HCT116 (cell line): ENCODE measurements at places on chromosomes 13 and 19. TPM values are rescaled to one million over a fixed set of nuclear protein-coding genes. Genes with fewer than 3 reads are reported as not detected.

Gene RGCC
- 3.2 TPM for total RNA-seq

DNA sequence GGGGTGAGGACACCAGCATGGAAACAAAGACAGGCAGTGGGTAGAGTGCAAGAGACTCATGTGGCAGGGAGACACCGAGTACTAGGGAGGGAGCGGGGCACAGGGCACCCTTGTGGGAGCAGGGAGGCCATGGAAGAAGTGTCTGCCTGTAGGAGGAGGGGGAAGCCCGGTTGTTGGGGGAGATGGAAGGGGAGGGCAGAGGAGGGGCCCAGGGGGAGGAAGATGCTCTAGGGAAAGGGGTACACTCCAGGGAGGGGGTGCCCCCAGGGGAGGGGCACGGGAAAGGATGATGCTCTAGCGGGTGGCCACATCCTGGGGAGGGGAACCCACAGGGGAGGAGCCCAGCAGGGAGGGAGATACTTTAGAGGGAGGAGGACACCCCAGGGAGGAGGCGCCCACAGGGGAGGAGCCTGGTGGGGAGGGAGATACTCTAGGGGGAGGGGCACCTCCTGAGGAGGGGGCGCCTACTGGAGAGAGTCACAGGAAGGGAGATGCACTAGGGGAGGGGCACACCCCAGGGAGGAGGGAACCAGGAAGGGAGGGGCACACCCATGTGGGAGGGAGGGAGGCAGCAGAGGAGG is 24.9 kb downstream of the CPAMD8 start:
- H3K27me3 ChIP-seq: no peaks in the 10 kb centered on the region
- H3K27ac ChIP-seq: no peak overlapping the region
- H3K4me1 ChIP-seq: no peaks in the 10 kb centered on the region
- no peaks in the 10 kb centered on the region for H3K36me3 ChIP-seq

- peaks cover 8% of the 10 kb centered on the region for H3K4me1 ChIP-seq
- no peak for DNase-seq
- H3K27me3 ChIP-seq: no peaks in the 10 kb centered on the region
- 0 out of 2 replicates have a peak, but pooled peaks cover 3% of the 10 kb centered on the region for H3K36me3 ChIP-seq
These were observed 6.2 kb downstream of the UBAC2 start for GRCh38 chr13:99206873-99207272.

- H3K36me3 ChIP-seq: no peaks in the 10 kb centered on the region
- peak overlapping the region; percentile 77 for H3K4me3 ChIP-seq
- H3K27ac ChIP-seq: peak overlapping the region; percentile 91
- peaks cover 39% of the 10 kb centered on the region for H3K4me1 ChIP-seq
These were observed 902 bp upstream of the ZNF428 start for GRCh38 chr19:43620061-43621001.

DNA sequence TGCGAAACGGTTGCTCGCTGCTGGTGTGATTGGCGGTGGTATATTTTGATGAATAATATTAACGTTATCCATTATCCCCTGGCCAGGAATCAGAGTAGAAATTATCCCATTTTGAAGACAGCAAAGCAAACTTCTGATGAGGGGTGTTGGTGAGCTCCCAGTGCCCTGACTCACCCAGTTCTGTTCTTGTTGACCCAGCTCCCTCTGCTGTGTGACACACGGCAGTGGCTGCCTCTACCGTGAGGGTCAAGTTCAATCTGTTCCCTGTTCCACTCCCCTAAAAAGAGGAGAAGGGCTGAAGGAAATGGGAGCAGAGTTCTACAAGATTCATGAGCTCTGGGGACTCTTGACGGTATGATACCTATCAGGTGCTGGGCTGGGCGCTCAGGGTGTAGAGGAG is 2.0 kb downstream of the CAMSAP3 start:
- no peak for DNase-seq
- H3K27me3 ChIP-seq: no peaks in the 10 kb centered on the region
- H3K4me3 ChIP-seq: no peak overlapping the region
- no peaks in the 10 kb centered on the region for H3K36me3 ChIP-seq
- H3K27ac ChIP-seq: no peak overlapping the region

Gene CALR3
- not detected for total RNA-seq

DNA sequence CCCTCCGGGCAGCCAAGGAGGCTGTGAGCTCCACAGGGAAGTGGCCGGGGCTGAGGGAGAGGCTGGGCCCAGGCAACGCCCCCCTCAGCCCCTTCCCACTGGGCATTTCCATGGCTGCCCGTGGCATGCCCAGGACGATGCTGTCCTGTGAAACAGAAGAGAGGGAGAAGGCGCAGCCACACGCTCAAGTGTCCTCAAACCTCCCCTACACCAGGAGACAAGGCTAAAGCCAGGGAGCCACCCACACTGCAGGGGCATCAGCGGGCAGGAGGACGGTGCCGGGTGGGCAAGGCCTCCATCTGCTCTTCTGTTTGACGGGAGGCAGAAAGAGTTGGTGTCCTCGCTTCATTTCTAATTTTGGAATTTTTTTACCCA is 14.2 kb upstream of the PROZ start:
- no peaks in the 10 kb centered on the region for H3K4me1 ChIP-seq
- no peak overlapping the region for H3K27ac ChIP-seq
- no peaks in the 10 kb centered on the region for H3K36me3 ChIP-seq
- H3K4me3 ChIP-seq: no peak overlapping the region
- no peak for DNase-seq

Gene SLITRK6
- total RNA-seq: not detected

DNA sequence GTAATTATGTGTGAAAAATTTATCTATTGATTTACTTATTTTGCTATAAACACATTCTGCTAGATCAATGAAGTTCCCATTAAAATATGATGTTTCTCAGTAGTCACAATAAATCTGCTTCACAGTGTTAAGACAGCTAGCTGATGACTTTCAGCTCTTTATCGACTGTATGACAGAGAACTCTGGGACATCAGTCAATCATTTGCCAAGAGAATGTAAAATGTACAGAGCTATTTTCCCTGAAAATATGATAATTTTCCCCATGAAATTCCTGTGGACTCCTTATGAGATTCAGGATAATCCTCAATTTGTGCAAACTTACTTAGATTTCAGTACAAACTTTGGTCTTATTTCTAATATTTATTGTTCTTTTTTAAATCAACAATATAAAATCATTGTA is 430.5 kb downstream of the SLITRK6 start:
- H3K27me3 ChIP-seq: no peaks in the 10 kb centered on the region
- H3K4me1 ChIP-seq: no peaks in the 10 kb centered on the region
- DNase-seq: no peak
- H3K4me3 ChIP-seq: no peak overlapping the region

DNA sequence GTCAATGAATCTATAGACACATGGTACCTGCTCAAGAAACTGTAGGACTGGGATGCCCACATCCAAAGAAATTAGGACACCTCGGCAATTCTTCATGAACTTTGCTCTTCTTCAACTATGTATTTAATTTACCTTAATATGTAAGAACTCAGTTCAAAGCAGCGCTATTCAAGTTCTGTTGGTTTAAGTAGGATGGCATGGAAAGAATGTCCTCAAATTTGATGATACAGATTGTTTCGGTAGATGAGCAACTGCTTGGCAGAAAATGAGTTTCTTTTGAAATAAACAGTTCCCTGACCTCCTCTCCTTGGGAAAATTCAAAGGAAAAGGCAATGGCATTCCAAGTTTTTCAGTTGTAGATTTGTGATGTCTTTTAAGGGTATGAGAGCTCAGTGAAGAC is 36.7 kb downstream of the FGF9 start:
- no peaks in the 10 kb centered on the region for H3K27me3 ChIP-seq
- no peaks in the 10 kb centered on the region for H3K4me1 ChIP-seq
- H3K27ac ChIP-seq: no peak overlapping the region
- no peak for DNase-seq
- H3K4me3 ChIP-seq: no peak overlapping the region

- DNase-seq: no peak
- no peak overlapping the region for H3K4me3 ChIP-seq
- peaks cover 17% of the 10 kb centered on the region for H3K4me1 ChIP-seq
- H3K27ac ChIP-seq: no peak overlapping the region
These were observed 80.4 kb downstream of the LRCH1 start for GRCh38 chr13:46633416-46633815.

Gene PDX1
- 1.7 TPM for total RNA-seq

GRCh38 chr13:100211016-100211710 is 122.3 kb downstream of the PCCA start:
- H3K36me3 ChIP-seq: no peaks in the 10 kb centered on the region
- no peak overlapping the region for H3K4me3 ChIP-seq
- H3K4me1 ChIP-seq: peaks cover 53% of the 10 kb centered on the region
- H3K27me3 ChIP-seq: no peaks in the 10 kb centered on the region
- DNase-seq: no peak

Gene ZSCAN22
- total RNA-seq: 4.6 TPM

DNA sequence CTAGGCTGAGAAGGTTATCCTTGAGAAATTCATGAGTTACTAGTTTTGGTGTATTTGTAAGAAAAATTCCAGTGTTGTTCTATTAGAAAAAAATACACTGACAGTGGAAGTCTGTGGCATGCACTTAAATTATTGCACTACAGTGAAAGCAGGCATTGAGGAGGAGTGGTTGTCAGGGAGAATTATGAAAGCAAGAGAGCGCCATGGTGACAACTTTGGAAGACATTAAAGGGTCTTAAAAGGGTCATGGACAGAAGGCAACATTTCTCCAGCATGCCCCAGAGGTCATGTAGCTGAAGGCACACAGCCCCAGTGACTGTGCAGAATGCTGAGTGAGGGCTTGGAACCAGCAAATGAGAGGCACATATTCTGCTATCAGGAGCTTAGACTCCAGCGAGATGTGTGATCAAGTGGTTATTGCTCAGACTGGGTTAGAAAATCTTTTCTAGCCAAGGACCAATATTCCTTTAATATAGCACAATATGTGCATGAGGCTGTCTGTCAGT is 292.7 kb downstream of the OLFM4 start:
- H3K4me1 ChIP-seq: no peaks in the 10 kb centered on the region
- H3K27me3 ChIP-seq: no peaks in the 10 kb centered on the region
- no peak for DNase-seq
- H3K4me3 ChIP-seq: no peak overlapping the region
- no peak overlapping the region for H3K27ac ChIP-seq

DNA sequence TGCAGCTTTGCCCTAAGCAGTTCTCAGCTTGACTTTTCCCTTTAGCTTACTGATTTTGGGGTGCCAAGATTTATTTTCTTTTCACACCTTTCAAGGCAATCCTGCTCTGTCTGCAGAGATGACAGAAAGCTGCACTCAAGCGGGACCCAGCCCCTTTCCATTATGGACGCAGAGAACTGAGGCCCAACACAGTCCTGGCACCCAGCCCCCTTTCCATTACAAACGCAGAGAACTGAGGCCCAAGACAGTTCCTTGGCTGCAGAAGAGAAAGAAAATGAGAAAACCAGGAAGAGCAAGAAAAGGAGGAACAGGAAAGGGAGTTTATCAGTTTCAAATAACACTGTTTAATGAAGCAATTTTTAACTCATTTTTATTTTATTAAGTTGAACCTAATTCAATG is 36.8 kb upstream of the ATP11A start:
- H3K27me3 ChIP-seq: no peaks in the 10 kb centered on the region
- no peak overlapping the region for H3K27ac ChIP-seq
- DNase-seq: no peak
- H3K4me3 ChIP-seq: no peak overlapping the region

- H3K4me1 ChIP-seq: peaks cover 4% of the 10 kb centered on the region; the same call in 1 of the 2 replicates
- H3K36me3 ChIP-seq: no peaks in the 10 kb centered on the region
- 0 out of 2 replicates have a peak, but pooled peaks cover 3% of the 10 kb centered on the region for H3K27me3 ChIP-seq
These were observed 220.8 kb upstream of the MAB21L1 start for GRCh38 chr13:35697186-35697730.

- H3K4me1 ChIP-seq: no peaks in the 10 kb centered on the region
- DNase-seq: no peak
- H3K36me3 ChIP-seq: no peaks in the 10 kb centered on the region
- no peak overlapping the region for H3K27ac ChIP-seq
- no peak overlapping the region for H3K4me3 ChIP-seq
These were observed 6.0 kb downstream of the SYCE2 start for GRCh38 chr19:12913011-12913561.

Gene ERICH4
- not detected for total RNA-seq

Gene ZNF665
- total RNA-seq: 0.44 TPM

DNA sequence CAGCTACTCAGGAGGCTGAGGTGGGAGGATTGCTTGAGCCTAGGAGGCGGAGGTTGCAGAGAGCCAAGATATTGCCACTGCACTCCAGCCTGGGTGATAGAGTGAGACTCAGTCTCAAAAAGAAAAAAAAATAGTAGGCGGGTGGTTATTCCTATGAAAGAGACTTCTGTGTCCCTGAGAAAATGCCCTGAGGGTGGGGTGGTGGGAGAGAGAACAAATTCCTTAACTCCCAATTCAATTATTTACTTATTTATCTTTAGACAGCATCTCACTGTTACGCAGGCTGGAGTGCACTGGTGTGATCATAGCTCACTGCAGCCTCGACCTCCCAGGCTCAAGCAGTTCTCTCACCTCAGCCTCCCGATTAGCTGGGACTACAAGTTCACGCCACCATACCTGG is 10.3 kb upstream of the EEF2 start:
- H3K4me1 ChIP-seq: peaks cover 7% of the 10 kb centered on the region; the same call in 1 of the 2 replicates
- H3K27me3 ChIP-seq: no peaks in the 10 kb centered on the region
- no peak overlapping the region for H3K4me3 ChIP-seq

GRCh38 chr19:33158365-33158764 is 26.5 kb downstream of the WDR88 start:
- no peaks in the 10 kb centered on the region for H3K36me3 ChIP-seq
- no peak overlapping the region for H3K4me3 ChIP-seq
- no peak overlapping the region for H3K27ac ChIP-seq
- H3K4me1 ChIP-seq: no peaks in the 10 kb centered on the region
- H3K27me3 ChIP-seq: no peaks in the 10 kb centered on the region
- no peak for DNase-seq

- no peak overlapping the region for H3K4me3 ChIP-seq
- no peaks in the 10 kb centered on the region for H3K36me3 ChIP-seq
- no peaks in the 10 kb centered on the region for H3K27me3 ChIP-seq
- no peaks in the 10 kb centered on the region for H3K4me1 ChIP-seq
- H3K27ac ChIP-seq: no peak overlapping the region
These were observed 758.3 kb upstream of the PCDH20 start for GRCh38 chr13:62173958-62174357.

Gene SOX1
- not detected for total RNA-seq

GRCh38 chr13:27751953-27752532 is 40.2 kb upstream of the GSX1 start:
- no peak overlapping the region for H3K4me3 ChIP-seq
- no peaks in the 10 kb centered on the region for H3K27me3 ChIP-seq
- H3K36me3 ChIP-seq: no peaks in the 10 kb centered on the region
- no peaks in the 10 kb centered on the region for H3K4me1 ChIP-seq
- no peak overlapping the region for H3K27ac ChIP-seq

Gene KCNN1
- total RNA-seq: 0.61 TPM

Gene CYP2A7
- total RNA-seq: not detected

DNA sequence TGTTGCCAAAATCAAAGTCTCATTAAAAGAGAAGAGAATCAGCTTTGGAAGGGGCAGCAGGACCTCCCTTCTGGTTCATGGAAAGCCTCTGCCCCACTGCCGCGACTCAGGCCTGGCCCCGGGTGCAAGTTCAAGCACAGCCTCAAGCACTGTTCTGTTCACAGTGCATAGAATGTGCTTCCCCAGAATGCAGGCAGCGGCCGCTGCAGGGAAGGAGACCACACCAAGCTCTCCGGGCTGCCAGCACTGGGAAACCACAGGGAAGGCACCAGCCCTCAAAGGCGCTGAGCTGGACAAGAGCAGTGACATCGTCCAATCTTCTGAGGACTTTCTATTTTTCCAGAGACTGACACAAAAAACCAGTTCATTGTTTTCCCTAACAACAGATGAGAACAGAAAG is 55.5 kb downstream of the CRYL1 start:
- H3K27ac ChIP-seq: no peak overlapping the region
- no peak overlapping the region for H3K4me3 ChIP-seq
- no peak for DNase-seq
- H3K27me3 ChIP-seq: no peaks in the 10 kb centered on the region
- peaks cover 12% of the 10 kb centered on the region; the same call in 1 of the 2 replicates for H3K4me1 ChIP-seq
